ENCODE measurements at places on chromosomes 7 and 10. TPM values are rescaled to one million over a fixed set of nuclear protein-coding genes. Genes with fewer than 3 reads are reported as not detected.

TMEM176A gene
- not detected for total RNA-seq

- peak; percentile 28 for DNase-seq
These were observed 51.9 kb downstream of the THSD7A start for GRCh38 chr7:11779864-11780674.

DNA sequence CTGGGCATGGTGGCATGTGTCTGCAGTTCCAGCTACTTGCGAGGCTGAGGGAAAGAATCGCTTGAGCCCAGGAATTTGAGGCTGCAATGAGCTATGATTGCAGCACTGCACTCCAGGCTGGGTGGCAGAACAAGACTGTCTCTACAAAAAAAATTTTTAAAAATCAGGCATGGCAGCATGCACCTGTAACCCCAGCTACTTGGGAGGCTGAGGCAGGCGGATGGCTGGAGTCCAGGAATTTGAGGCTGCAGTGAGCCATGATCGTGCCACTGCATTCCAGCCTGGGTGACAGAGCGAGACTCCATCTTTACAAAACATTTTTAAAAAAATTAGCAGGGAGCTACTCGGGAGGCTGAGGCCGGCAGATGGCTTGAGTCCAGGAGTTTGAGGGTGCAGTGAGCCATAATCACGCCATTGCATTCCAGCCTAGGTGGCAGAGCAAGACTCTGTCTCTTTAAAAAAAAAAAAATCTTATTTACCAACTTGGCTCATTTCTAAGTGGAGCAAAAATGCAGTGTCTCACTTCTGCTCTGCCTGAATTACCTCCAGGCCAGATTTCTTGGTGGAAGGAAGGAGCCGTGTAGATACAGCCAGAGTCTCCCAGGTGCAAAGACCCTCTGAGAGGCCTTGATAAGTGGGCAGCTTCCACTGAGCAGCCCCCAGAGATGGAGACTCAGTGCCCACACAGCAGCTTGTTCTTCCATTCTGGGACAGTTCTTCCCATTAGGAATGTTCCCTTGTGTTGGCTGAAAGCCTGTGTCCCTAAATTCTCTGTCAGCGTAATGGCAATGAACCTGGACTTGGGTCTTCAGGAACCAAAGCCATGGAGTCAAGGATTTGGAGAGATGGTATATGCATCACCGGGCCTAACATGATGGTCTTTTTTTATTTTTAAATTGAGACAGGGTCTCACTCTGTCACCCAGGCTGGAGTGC is 30.0 kb downstream of the GTF2IRD1 start:
- DNase-seq = no peak

- DNase-seq = no peak
These were observed 70.8 kb downstream of the RBM33 start for GRCh38 chr7:155715111-155715805.

GRCh38 chr7:39761449-39761848 is 138.1 kb downstream of the RALA start:
- DNase-seq = no peak

GRCh38 chr7:73631558-73631957 is 7.2 kb upstream of the MLXIPL start:
- no peak for DNase-seq

- no peak for DNase-seq
These were observed 4.4 kb downstream of the OPN4 start for GRCh38 chr10:86658751-86659150.

- no peak for DNase-seq
These were observed 33.3 kb upstream of the AP5Z1 start for GRCh38 chr7:4742051-4742573.

DNA sequence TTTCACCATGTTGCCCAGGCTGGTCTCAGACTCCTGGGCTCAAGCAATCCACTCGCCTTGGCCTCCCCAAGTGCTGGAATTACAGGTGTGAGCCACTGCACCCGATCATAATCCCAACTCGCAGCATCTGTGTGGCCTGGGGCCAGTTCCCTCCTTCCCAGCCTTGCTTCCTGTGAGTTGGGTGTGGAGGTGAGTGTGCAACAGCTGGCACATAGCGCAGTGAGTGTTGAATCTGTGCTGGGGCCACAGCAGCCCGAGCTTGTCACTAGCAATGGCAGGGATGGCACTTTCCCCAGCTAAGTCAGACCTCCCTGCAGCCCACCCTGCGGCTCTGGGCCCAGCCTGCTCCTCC is 12.2 kb downstream of the TMEM184A start:
- no peak for DNase-seq

Data from lung microvascular endothelial cell (primary cell).